ENCODE measurements at places on chromosomes 2 and 18.

DNA sequence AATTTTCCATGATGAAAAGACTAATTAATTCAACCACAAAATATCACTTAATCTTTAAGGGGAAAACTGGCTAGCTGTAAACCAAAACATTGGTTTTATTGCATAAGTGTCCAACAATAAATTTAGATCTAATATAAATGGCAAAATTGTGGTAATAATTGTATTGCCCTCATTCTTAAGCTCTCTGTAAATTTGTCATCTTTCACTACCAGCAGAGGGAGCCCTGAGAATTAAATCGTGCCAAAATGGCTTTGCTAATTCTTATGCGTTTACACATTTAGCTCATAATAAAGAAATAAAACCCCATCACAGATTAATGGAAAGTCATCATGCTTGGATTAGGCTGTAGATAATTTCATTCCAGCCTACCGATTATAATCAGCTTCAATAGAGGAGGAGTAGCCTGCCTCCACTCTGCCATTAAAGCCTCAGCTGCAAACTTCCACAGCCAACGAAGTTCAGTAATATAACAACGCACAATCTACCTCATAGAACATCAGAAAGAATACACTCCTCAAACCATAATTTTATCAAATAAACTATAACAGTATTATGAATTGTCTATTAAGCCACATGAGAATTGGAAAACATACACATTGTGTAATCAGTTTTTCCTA, 70.0 kb upstream of the ATP5MC3 start:
- DNase-seq = peak; percentile 39

DNA sequence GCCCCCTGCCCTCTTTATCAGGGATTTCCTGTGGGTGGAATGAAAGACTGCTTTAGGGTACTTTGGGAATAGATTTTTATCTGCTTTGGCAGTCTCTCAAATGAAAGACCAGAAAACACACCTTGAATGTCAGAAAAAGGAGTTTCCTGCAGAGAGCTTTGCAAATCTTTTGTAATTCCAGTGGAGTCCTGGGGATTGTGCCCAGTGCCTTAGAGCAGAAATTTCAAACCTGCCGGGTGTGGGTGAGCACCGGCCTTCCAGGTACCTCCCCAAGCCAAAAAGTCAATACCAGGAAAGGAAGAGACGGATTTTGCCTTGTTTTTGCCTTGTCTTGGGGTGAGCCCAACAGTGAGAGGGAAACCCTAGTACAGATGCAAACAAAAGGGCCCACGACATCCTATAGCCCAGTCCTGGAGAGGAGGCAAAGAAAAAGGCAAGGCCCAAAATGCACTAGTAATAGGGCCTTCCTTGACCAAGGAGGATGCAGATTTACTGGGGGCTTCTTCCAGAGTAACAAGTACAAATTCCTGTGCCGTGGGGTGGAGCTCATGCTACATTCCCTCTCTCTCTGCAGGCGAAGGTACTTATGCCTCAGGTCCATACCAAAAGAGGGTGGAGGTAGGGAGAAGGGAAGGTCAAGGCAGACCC, 36.4 kb downstream of the FOXI3 start:
- no peak for DNase-seq

DNA sequence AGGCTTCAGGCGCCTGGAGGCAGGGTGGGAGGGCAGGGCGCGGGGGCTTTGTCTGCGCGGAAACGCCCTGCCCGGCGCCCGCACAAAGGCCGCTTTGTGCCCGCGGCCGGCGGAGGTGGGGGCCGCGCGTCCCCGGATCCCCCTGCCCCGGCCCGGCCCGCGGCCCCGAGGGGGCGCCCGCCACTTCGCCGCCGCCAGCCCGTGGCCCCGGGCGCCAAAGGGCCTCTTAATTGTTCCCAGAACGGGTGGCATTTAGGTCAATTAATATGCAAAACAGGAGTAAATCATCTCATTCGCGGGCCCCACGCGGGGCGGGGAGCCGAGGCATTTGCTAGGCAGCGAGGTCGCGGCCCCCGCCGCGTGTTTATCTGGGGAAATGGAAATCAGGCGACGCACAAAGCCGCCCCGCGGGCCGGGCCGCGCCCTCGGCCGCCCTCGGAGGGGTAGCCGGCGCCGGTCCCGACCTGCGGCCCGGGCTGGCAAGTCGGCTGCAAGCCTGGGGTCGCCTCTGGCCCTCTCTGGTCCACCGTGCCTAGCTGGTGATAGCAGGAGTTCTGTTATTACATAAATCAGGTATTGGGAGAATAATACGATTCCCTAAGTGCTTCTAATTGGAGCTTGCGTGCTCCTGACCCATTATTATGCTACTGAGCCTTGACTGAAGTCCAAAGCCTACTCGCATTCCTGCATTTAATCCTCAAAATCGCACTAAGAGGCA, 148.2 kb upstream of the GLI2 start:
- no peak for DNase-seq

GRCh38 chr2:18701546-18701945, 112.2 kb upstream of the NT5C1B start:
- no peak for DNase-seq

- DNase-seq = no peak
These were observed 73.6 kb upstream of the NCK2 start for GRCh38 chr2:105671156-105671555.

DNA sequence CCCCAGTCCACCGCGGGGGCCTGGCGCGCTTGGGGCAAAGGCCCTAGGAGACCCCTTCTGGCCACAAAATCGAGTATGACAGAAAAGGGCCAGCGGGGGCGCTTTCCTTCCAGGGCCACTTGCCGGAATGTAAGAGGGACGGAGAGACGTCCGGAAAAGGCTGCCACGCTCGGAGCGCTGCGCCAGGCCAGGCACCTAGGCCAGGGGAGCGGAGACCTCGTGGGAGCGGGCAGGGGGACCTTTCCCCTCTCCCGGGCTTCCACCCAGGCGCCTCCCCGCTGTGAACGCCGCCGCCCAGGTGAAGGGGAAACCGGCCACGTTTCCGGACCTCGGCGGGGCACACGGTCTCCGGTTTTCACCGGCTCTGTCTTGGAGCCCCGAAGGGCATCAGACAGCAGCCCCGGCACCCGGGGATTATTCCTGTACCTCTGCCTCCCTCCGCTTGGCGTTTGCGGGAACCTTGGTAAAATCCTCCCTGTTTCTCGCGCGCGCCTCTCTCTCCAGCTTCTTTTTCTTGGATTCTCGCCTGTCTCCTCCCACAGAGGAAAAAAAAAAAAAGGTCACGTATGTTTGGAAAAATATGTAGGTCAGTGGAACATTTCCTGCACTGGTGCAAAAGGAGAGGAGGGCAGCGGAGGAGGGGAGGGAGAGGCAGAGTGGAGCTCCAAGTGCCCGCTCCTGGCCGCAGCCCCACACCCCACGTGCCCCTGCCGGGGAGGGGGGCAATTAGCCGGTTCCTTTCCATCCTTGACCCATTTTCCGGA, 1.2 kb upstream of the NPAS2 start:
- DNase-seq = peak; percentile 87

DNA sequence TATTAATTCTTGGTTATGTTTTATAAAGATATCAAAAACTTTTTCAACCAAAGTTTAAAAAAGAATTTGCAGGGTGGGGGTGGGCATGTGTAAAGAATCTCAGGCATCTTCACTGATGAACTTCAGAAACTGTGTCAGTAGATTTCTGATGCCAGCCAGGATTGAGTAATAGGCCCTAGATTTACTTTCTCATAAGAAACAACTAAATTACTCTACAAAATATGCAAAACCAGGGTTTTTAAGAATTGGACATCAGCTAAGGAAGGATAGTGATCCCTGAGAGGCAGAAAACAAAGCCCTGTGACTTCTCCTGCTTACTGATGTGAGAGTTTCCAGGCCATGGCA, 11.9 kb upstream of the IL1R1 start:
- peak; percentile 59 for DNase-seq

DNA sequence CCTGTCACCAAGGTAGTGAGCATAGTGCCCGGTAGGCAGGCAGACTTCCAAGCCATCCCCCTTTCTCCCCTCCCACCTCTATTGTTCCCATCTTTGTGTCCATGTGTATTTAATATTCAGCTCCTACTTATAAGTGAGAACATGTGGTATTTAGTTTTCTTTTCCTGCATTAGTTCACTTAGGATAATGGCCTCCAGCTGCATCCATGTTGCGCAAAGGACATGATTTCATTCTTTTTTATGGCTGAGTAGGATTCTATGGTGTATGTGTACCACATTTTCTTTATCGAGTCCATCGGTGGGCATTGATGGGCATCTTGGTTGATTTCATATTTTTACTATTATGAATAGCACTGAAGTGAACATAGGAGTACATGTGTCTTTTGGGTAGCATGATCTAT, 35.3 kb downstream of the MMADHC start:
- DNase-seq = no peak

DNA sequence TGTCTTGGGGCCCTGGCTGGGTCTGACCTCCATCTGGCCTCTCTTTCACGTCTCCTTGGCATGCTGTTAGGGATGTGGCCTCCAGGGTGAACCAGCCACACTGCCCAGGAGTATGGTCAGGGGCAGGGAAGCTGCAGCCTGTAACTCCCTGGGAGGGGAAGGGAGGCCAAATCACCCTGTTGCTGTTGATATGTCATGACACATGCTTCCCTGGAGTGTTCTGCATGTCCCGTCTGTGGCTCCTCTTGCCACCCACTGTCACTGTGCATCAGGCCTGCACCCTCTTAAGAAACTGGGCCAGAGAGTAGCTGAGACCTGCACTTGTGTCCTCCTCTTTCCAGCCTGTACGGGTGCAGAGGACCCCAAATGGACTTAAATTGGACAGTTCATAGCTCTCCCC, 221.3 kb downstream of the FHOD3 start:
- DNase-seq = no peak

DNA sequence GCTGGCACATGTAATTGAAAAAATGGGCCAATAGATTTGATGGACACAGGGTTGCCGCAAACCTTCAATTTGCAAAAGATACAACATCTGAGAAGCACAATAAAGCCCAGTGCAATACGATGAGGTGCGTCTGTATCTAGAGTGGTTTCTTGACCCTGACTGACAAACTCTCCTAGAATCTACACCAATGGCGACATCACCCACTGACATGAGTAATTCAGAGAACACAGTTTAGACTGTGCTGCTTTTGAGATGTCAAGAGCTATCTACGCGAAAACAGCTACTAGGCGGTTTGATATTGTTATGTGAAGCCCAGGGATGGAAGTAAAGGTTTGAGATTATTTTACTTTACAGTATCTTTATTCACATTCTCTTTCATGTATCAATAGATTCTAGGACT, 104.9 kb downstream of the EIPR1 start:
- DNase-seq = no peak

GRCh38 chr2:121501031-121501430, 29.6 kb upstream of the RNU4ATAC start:
- peak; percentile 68 for DNase-seq

- no peak for DNase-seq
These were observed 162.5 kb upstream of the TMEFF2 start for GRCh38 chr2:192357217-192357616.

DNA sequence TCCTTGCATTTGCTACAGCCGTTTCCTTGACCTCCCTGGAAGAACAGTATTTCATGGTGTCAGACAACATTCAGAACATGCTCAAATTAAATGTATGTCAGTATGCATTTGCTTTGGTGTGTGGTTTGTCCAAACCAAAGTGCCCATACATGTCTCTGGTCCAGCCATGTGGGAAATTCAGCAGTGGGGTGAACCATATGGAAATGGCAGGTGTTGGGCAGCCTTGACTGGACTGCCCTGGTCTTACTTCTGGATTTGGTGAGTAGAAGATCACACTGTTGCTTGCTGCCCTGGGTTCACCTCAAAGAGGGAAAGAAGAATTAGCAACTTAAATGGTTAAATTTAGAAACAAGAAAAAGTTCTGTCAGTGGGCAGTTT, 84.5 kb downstream of the MSH2 start:
- DNase-seq = no peak

DNA sequence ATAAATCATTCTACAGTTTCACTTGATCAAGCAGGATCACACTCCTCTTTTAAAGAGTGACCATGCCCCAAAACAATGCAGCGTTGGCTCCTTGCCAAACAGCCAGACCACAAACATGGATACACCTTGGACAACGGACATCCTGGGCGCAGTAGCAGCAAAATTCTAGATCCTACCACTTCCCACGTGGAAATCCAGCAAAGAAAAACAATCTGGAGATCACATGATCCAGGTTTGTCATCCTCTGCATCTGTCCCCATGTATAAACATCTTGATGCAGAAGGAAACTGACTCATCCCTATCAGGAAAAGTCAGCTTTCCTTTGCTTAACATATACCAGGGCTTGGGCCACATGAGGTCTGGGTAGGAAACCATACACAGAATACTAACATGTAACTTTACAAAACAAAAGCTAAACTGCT, 53.1 kb downstream of the ZNF521 start:
- peak; percentile 78 for DNase-seq

GRCh38 chr18:71189581-71189980, 900.7 kb downstream of the SOCS6 start:
- DNase-seq = no peak

- no peak for DNase-seq
These were observed 35.1 kb downstream of the TANC1 start for GRCh38 chr2:159003555-159003954.

DNA sequence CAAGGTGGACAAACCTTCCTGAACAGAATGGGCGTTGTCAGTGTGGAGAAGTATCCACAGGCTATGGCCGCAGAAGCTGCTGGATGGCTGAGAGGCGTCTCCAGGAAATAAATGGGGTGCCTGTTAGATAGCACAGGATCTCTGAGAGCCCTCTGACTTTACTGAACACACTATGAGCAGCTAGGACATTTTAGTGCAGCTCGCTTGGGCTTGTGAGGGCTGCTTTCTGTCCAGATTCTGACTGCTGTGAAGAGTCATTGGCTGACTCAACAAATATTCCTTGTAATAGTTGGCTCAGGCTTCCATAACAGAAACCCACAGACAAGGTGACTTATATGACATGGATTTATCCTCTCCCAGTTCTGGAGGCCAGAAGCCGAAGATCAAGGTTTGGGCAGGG, 100.2 kb upstream of the SNTG2 start:
- peak; percentile 5 for DNase-seq

- peak; percentile 52 for DNase-seq
These were observed 8.0 kb downstream of the AGFG1 start for GRCh38 chr2:227479865-227480475.

DNA sequence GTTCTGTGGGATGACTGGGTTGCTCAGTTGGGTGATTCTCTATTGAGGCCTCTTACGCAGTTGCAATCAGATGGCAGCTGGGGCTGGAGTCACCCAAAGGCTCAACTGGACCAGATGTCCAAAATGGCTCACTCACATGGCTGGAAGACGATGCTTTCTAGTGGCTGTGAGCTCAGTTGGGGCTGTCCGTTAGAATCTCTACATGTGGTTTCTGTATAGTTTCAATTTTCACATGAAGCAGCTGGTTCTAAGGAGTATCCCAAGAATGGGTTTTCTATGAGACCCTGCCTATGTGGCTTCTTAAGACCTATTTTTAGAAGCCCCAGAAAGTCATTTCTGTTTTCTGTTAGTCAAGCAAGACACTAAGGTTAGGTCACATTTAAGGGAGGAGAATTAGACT, 4.4 kb downstream of the XRCC5 start:
- DNase-seq = no peak

GRCh38 chr2:118119158-118119727, 31.0 kb downstream of the INSIG2 start:
- DNase-seq = no peak

- DNase-seq = peak; percentile 53
These were observed 27.9 kb downstream of the COL3A1 start for GRCh38 chr2:189002079-189002478.

Measured in fibroblast of skin of scalp (primary cell).